ENCODE measurements at places on chromosomes 11 and 22. TPM values are rescaled to one million over a fixed set of nuclear protein-coding genes. Genes with fewer than 3 reads are reported as not detected.

GRCh38 chr11:810040-810567 is 337 bp downstream of the RPLP2 start:
- no peak for DNase-seq

The POU2AF2 gene
- polyA plus RNA-seq = not detected

DNA sequence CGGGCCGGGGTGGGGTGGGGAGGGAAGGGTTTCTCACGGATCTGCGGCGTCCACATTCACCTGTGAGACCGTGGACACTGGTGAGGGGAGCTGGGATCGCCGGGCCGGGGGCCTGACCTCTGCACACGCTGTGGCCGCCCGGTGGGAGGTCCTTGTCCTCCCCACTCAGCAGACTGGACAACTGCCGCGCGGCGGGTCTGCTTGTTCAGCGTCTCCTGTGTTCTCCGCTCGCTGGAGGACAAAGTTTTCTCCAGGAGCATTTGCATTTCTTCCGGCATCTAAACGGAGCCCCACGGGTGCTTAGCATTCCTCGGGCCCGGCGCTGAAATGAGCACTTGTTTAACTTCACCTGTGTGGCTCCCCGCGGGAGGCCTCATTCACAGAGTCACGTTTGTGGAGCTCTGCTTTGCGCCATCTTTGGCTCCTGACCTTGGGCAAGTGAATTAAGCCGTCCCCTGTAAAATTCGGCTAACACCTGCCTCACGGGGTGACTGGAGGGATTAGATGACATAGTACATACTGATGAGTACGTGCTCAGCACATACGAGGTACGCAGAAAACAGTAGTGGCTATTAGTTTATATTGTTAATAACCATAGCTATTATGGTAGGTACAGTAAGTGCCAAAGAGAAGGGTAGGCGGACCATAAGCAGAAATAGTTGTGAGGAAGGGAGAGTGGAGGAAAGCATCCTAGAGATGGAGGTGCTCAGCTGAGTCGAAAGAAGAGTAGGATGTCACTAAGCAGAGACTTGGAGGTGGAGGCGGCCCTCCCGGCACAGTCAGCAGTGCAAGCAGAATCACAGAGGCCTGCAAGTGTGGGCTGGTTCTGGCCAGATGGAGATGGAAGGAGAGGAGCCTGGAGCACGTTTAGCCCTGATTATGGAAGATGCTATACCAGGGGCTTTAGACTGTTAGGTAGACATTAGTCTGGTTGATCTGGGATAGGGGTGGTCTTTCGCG is 885 bp downstream of the TRMU start:
- no peak for DNase-seq

GRCh38 chr11:64044730-64045393 is 9.1 kb downstream of the FLRT1 start:
- no peak for DNase-seq

The THYN1 gene
- 31.9 TPM for polyA plus RNA-seq

The CALCB gene
- not detected for polyA plus RNA-seq

GRCh38 chr11:78194490-78194889 is 5.8 kb downstream of the USP35 start:
- DNase-seq = no peak

- DNase-seq = peak; percentile 76
Measured at GRCh38 chr11:43905813-43906241, 25.2 kb downstream of the ALKBH3 start.

The RIMBP3B gene
- not detected for polyA plus RNA-seq

GRCh38 chr22:32800994-32801536 is 440 bp upstream of the TIMP3 start:
- no peak for DNase-seq

- no peak for DNase-seq
Measured at GRCh38 chr11:64918017-64918416, 1.0 kb upstream of the ATG2A start.

DNA sequence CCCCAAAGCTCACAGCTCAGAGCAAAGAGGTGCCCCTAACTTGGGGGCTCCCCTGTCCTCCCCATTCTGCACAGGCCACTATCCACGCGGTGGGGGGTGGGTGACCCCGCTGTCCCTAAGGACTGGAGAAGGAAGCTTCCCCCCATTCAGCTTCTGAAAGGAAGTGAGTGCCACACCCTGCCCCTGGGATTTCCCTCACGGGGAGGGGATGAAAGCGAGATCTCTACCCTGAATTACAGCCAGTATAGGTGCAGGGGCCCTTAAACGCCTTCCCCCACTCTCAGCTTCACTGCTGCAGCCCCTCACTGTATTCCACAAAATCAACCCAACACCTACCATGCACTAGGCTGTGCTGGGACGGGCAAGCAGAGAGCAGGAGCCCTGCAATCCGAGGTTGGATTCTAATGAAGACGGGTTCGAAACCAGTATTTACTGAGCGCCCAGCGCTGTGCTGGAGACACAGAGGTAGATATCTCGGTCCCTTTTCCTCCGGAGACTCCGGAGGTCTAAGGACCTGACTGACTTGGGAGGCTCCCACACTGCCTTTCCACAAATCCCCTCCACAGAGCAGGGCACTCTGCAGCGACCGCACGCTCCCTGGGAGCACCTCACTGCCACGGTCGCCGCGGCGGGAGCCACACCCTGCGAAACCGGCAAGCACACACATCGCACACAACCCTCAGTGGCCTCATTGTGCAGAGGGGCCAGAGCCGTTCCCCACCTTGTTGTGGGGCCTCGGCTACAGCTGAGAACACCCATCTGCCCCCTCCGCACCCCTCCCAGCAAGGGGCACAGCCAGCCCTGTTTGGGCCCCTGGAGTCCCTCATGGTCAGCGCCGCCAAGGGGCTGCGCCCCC is 1.8 kb downstream of the AHNAK start:
- DNase-seq = no peak

DNA sequence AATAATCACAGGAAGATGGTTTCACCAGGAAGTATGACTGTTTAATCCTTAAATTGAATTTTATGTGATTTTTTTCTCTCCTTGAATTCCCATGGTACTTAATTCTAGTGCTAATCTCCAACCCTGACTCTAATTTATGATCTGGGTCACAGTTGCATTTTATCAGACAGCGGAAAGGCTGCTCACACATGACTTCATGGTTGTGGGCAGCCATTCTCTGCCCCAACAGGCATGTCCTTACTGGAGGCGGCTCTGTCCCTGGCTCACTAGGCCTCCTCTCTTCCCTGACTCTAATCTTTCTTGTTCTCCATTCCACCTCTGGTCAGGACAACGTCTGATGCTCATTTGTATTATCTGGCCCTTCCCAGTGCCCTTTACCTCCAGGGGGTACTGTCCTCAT is 184.4 kb downstream of the CHST1 start:
- no peak for DNase-seq

The MMP27 gene
- not detected for polyA plus RNA-seq

DNA sequence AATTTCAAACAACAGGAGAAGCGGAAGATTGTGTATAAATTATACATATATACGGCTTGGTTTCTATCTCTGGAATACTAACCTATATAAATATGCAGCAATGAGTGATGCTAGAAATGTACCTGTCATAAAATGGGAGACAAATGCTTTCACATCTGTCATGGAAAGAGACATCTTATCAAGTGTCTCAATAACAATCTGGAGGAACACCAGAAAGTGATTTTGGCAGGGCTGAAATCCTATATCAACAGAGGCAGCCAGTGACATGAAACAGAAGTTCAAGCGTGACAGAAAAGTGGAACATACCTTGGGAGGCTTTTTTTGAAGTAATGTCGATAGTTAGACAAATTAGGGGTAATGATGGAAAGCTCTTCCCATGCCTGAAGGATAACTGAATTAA is 834.6 kb downstream of the JRKL start:
- no peak for DNase-seq

The KBTBD4 gene
- polyA plus RNA-seq = 16.3 TPM

The NEU3 gene
- 21.2 TPM for polyA plus RNA-seq

The INS gene
- polyA plus RNA-seq = not detected

The CHRM1 gene
- not detected for polyA plus RNA-seq

The SEC14L6 gene
- polyA plus RNA-seq = 0.19 TPM

The RAB30 gene
- polyA plus RNA-seq = 13.9 TPM

GRCh38 chr11:11717064-11717725 is 95.4 kb upstream of the GALNT18 start:
- no peak for DNase-seq

DNA sequence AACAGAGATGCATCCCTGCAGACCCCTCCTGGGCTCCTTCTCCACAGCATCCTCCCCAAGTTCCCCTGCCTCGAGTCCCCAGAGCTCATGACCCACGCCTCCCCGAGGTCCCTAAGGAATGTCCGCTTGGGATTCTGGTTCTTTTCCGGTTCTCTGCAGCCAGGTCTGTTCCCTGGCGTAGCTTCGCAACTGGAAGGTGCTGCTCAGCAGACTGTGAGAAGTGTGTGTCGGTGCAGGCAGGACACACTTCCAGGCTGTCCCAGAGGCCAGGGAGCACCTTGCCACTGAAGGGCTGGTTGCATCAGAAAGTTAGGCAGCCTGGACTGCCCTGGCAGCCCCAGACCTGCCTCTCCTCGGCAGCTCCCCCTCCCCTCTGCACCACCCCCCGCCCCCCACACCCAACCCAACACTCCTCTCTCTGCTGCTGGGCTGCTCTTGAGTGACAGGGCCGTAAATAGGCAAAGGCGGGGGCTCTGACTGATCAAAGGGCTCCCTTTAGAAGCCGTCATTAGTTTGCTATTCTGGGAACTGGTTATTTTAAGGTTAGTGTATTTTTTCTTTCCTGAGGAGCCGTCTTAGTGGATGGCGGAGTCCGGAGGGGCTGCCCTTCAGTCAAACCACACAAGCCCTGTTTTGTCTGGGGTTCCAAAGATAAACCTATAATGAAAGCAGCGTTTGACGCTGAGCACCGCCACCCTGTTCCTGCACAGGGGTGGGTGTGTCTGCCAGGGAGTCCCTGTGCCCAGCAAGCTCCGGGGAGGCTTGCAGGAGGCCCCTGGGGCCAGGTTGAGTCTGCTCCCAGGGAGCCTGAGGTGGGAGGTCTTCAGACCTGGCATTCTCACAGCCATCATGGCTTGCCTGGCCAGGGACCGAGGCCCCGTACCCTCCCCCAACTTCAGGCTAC is 88.6 kb upstream of the KCNQ1OT1 start:
- no peak for DNase-seq

DNA sequence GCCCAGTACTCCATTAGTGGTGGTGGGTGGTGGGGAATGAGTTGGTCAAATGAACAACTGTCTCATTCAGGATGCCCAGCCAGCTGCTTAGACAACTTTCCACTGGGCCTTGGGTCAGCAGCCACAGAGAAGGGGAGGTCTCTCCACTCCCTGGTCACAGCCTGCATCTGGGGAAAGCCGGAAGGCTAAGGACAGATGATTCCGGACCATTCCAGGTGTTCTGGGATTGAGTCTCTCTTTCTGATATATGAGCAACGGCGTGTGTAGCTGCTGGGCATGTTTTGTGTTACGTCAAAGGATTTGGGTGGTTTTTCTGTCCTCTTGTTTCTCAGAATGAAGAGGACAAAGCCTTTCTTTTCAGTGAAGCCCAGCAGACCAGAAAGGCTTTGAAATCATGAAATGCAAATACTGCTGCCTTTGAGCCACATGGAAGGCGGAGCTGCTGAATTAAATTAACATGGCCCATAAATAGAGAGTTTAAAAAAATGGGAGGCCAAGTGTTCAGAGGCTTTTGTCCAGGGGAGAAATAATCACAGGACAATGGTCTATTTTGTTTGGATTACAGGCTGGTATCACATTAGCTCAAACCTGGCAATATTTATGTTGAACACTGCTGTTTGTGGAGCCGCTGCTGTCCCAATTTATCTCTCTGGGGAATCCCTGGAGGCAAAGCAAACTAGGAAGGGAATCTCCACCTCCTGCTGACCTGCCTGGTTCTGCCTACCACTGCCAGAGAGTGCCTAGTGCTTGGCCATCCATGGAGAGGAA is 234.4 kb upstream of the E2F8 start:
- DNase-seq = no peak

The A4GALT gene
- polyA plus RNA-seq = 37.0 TPM

The SOX6 gene
- 30.0 TPM for polyA plus RNA-seq

The SPTBN2 gene
- polyA plus RNA-seq = 24.3 TPM

- DNase-seq = no peak
Measured at GRCh38 chr11:47451436-47451835, 2.5 kb upstream of the RAPSN start.

- no peak for DNase-seq
Measured at GRCh38 chr22:19065929-19066328, 56.3 kb downstream of the DGCR2 start.

DNA sequence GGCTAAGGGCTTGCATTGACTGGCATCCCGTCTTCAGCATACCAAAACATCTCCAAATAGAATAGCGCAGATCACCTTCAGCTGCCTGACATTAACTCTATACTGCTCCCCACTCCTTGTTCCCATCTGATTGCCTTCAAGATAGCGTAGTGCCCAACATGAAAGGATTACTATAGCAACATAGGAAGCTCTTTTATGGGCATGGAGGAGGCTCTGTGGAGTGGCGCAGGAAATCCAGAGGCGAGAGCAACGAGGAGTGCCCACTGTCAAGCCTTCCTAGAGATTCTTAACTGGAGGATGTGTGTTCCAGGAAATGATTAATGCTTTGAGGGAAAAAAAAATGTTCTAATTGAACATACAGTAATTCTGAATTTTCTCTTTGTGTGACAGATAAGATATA is 213.3 kb downstream of the CADM1 start:
- no peak for DNase-seq

DNA sequence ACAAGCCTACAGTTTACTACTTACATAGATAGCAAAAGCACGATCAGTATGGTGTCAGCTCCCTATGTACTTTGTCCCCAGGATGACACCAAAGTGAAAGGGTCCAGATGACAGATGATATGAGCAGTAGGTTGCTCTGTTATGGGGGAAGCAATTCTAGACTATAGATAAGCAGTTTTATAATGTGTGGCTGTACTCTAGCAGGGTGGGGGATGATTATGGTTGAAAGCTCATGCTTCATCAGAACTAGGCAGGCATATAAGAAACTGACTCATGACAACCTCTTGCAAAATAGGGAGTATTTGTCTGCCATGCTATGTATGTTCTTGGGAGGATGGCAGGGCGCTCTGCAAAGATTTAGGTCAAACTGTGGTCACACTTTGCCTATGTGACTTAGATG is 158.2 kb upstream of the ZBED5 start:
- DNase-seq = no peak

DNA sequence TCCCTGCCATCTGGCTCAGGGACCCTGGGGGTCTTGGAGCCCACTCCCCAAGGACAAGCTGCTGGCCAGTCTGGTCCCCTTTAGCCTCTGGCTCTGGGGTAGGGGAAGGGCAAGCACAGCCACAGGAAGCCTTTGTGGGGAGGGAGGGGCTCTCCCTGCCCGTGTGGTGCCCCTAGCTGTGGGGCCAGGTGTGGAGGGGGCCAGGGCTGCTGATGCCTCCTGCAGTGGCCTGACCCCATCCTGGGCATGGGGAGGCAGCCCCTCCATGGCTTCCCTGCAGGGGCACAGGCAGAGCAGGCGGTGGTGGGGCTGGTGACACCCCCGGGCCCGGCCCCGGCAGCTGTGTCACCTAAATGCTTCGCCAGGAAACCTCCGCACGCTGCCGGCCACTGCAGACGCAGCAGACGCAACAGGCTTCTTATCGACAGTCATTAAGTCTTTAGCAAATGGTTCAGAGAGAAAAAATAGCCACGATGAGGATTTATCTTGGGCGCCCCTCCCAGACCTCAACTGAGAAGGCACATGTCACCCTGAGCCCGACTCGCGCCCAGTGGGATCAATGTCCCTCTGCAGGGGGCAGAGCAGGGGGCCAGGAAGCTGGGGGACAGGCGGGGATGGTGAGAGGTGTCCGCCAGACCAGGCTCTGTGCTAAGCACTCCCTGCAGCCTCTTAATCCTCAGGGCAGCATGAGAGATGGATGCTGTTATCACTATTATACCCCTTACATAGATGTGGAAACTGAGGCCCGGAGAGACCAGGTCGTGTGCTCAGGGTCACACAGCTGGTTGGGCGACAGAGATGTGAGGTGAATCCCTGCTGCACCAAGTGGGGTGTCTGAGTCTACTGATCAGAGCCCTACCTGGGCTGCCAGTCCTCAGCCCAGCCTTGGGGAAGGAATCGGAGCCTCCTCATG is 33.9 kb downstream of the FLRT1 start:
- DNase-seq = no peak

The KRTAP5-9 gene
- polyA plus RNA-seq = not detected

Measured in hindlimb muscle (tissue), 1 donor.